GM10248 (cell line): ENCODE measurements at places on chromosomes 2 and 18.

GRCh38 chr18:22505141-22505591 lies 87.5 kb upstream of the CTAGE1 start:
- DNase-seq = no peak

- no peak for DNase-seq
Observed at GRCh38 chr2:60954139-60954538, 63.4 kb upstream of the PEX13 start.

DNA sequence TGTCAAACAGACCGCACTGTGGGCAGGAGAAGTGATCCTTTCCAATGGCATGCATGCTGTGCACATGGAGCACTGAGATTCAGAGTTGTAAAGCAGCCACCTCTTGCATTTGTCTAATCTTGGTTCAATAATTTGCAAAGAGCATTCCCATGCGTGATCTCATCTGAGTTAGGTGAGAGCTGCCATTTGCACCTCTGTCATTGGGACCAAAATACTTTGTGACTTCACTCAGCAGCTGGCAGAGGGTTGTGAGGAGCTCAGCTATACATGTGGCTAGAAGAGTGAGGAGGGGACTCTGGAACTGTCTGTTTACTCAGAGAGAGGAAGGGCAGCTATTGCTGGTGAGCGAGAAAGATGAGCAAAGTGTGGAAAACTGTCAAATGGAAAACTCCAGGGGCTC lies 265.1 kb upstream of the TNP1 start:
- DNase-seq = no peak

DNA sequence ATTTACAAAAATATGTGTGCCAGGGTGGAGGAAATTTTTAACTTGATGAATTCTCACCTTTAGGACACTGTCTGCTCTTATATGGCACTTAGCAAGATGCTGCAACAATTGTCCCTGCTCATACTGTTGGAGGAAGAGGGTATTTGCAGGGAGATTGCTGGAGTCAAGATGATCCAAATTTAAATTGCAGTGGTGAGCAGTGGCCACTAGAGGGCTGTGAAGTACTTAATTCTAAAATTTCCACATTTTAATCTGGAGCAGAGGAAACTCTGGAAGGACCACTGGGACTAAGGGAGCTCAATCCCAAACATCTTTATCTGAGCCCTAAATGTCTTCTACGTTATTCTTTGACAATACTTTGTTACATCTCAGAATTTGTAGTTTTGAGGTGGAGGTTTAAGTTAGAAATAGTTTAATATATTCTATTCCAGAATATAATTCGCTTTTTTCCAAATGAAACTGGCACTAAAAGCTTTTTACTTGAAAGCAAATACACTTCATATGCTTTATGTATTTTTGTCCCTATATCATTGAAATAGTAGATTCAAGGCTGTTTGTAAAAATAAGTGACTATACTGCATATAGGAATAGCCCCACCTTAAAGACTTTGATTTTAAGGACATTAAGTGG lies 33.0 kb upstream of the PTH2R start:
- peak; percentile 54 for DNase-seq

GRCh38 chr2:214519258-214519818 lies 108.5 kb downstream of the VWC2L start:
- no peak for DNase-seq

- no peak for DNase-seq
Observed at GRCh38 chr2:56199492-56199891, 15.7 kb downstream of the CCDC85A start.

GRCh38 chr2:4898706-4899105 lies 793.5 kb upstream of the SOX11 start:
- no peak for DNase-seq

GRCh38 chr18:57581301-57581934 lies 5.1 kb downstream of the FECH start:
- peak; percentile 54 for DNase-seq

DNA sequence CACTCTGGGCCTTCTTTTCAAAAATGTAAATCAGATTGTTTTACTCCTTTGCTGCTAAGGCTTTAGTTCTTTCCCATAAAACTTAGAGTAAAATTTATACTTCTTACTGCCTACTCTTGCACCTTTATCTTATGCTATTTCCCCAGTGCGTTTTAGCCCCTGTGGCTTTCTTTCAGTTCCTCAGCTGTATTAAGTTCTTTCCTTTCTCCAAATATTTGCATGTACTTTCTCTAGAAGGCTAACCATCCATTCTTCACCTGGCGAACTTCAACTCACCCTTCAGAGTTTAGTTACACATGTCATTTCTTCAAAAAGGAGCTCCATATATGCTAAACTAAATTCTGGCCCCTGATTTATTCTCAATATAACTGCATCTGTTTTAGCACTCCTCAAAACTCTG lies 160.7 kb downstream of the FSHR start:
- no peak for DNase-seq

DNA sequence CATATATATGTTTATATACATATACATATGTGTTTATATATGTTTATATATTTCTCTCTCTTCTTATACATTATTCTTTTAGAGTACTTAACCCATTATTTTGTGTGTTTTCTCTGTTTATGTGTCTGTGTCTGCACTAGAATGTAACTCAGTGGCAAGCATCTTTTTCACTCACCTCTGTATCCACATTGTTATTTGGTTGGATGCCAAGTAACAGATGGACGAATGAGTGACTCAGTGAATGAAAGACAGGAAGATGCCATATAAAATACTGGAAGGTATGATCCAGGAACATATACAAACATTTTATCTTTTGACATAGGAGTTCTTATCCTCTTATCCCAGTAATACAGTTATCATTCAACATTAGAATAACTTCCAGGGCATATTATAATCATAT lies 684.8 kb downstream of the RNF144A start:
- no peak for DNase-seq

DNA sequence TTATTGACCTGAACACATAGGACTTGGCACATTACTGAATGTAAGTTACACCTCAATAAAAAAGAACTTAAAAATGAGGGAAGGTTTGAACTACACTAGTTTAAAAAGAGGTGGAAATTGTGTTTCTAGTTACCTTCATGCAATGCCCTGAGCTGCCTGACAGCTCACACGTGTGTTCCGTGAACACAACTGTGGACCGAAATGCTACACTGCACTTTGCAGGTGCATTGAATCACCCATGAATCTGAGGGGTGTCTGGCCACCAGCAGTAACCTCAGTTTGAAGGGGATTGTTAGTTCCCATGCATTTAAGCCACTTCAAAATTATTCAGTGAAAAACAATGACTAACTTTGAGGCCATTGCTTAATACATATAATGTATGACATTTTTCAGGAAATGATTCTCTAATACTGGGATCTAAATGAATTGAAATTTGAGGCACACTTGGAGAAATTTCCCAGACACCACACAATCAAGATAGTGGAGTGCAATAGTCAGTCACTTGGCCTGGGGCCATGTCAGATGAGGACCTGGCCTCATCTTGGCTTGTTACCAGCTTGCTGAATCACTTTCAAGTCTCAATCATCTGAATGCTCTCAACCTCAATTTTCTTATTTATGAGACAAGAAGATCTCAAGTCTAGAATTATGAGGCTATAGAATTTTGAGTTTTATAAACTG lies 59.3 kb downstream of the MYL12B start:
- no peak for DNase-seq

DNA sequence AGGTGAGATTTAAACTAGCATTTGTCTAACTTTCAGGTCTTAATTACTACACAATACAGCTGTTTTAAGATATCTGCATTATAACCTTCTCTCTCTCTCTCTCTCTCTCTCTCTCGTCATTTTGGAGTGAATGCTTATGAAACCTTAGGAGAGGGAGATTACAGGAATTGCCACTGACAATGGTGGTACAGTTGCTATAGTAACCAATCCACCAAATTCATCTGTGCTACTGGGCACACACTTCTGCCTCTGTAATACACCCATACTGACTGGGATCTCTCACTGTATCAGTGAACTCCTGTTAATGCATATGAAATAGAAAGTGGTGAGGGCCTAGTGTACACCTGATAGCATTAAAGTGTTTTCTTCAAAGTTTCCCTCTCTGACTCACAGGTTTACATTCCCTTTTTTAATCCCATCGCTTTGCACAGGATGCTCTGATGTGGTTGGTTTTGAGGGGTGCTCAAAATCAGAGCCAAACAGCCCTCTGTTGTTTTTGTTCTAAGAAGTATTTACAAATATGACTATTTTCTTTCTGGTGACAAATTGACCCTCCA lies 13.1 kb downstream of the KLHL14 start:
- DNase-seq = no peak

GRCh38 chr2:48116497-48116896 lies 210.2 kb upstream of the FBXO11 start:
- DNase-seq = no peak

DNA sequence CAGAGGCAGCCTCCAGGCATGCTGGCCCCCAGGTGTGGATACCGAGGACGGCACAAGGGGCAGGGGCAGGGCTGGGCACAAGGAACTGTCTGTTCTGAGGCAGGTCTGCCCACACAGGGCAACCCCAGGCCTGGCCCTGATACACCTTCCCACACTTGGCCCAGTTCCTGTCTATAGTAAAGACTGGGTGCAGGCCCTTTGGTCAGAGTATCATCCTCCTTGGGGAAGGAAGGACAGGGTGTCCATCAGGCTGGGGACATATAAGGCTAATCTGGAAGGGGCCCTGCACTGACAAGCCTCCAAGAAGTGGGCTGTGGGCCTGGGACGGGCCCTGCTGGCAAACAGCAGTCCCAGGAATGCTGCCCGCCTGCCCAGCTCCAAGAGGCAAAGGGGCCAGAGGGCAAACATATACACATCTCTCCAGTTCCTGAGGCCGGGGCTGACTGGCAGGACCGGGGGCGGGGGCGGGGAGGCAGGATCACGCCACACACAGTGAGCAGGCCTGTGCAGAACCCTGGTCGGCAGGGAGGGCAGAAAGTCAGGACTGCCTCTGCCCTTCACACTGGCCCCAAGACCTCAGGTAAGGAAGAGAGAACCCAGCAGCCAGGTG lies 18.9 kb downstream of the SDC1 start:
- no peak for DNase-seq

DNA sequence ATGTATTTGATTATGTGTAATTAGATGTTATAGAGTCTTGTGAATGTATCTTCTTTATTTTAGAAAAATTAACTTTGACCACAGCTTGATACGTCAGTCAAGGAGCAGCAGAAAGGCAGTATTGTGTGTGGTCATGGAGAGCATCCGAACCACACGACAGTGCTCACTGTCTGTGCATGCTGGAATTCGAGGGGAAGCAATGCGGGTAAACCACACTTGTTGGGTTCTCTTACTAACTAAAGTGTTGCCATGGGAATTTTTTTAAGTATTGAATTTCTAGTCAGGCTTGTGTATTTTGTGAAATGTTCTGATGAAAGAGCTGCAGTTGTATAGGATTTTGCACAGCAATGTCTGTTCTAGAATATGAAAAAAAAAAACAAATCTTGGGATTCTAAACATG lies 4.8 kb downstream of the PJVK start:
- no peak for DNase-seq

DNA sequence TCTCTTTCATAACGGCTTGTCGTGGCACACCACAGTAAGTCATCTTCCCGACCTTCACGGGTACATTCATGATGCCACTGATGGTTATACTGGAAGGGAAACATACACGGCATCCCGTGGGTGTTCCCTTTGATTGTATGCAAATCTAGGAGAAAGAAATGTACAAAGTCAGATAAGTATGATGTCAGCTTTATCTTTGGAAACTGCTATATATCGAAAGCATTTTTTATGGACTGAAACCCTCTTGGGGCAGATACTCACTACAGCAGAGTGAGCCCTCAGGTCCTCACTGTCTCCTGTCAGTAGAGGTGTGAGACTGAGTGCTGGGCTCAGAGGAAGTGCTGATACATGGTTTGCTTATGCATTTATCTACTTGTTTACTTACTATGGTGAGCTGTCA lies 20.4 kb downstream of the PLA2R1 start:
- DNase-seq = no peak

DNA sequence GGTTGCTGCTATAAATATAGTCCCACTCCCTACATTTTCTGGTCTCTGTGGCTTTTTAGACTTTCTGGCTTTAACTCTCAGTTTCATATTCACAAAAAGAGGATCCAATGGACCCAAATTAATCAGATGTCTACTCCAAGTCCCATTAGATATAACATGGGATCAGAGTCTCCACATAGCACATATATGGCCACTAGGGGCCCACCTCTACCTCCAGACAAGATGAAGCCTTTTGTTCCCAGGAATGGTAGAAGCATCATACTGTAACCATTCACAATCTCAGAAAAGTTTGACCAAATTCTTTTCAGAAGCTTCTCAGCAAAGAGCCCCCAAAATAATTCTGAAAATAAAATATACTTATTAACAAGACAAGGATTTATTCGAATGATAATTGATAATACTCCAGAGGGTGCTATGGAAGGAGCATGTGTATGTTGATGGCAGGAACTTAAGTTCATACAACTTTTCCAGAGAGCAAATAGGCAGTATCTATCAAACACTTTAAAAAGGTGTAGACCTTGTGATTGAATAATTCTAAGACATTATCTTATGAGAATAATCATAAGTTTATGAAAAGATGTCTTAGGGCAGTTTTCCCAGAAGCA lies 382.3 kb upstream of the CRIM1 start:
- no peak for DNase-seq

DNA sequence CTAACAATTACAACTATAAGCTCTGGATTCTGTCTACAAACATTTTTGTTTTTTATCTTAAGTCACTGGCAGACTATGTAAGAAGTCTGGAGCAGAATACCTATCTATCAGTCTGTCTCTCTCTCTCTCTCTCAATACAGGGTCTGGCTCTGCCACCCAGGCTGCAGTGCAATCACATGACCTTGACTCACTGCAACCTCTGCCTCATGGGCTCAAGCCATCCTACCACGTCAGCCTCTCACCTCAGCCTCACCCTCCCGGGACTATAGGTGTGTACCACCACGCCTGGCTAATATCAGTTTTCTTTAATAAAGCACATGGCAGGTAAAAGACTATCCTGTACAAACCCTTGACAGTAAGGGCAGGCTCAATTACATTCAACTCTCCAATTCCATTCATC lies 96.9 kb downstream of the OSBPL1A start:
- no peak for DNase-seq

GRCh38 chr2:18800240-18800971 lies 211.0 kb upstream of the NT5C1B start:
- no peak for DNase-seq

DNA sequence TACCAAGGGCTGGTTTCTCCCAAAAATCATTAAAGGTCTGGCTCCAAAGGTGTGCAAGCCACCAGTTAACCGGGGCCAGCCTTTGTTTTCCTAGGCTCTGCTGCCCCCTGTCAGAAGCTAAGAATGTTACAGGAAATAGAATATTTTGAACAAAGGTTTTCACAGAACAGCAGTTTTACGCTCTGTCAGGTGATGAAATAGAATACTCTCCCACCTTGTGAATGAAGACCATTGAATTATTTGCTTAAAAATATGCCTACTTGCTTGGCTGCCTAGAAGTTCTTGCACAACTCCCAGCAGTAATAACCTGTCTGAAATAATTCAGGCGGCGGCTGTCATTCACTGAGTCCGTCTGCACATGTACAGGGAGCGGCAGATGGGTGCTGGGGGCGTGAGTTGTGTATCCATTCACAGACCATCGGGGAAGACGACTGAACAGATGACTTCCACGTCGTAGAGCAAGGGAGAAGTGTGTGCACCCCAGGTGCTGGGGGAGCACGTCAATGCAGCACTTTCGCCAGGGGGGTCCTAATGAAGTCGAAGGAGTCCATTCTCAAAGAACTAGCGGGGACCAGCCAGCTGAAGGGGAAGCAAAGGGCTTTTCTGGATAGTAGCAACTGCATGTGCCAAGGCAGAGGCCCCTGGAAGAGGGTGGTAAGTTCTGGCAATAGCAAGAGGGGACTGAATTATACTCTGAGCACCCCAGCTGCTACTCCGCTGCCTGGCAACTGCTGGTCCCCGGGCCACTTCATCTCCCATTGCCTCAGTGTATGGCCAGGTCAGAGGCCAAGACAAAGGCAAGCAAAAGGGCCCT lies 56.1 kb downstream of the SF3B1 start:
- DNase-seq = peak; percentile 70

- DNase-seq = no peak
Observed at GRCh38 chr2:215422676-215423075, 13.2 kb downstream of the FN1 start.
